ENCODE measurements at places on chromosomes 7 and 10.

DNA sequence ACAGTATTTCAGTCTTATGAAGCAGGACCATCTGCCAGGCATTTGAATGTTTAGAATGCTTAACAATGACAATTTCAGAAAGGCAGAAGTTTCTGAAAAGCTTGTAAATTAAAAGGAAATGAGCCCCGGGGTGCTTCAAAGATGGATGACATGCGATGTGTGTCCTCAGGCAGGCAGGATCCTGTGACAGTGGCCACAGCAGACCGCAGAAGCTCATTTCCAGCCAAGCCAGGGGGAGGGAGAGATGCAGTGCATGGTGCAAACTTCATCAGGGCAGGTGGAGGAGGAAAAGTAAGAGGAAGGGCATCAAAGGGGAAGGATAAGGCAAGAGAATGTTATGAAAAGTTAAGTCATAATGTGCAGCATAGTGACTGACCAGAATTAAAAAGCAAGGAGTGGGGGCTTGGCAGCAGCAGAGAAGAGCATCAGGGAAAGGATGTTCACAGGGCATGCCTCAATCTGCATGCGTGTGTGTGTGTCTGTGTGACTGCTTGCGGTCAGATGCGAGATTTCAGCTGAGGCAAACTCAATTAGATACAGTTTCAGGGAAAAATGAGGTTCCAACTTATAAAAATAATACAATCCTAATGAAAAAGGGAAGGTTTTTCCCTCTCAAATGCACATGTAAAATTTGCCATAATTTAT lies 173.7 kb downstream of the COBL start:
- DNase-seq, result no peak

DNA sequence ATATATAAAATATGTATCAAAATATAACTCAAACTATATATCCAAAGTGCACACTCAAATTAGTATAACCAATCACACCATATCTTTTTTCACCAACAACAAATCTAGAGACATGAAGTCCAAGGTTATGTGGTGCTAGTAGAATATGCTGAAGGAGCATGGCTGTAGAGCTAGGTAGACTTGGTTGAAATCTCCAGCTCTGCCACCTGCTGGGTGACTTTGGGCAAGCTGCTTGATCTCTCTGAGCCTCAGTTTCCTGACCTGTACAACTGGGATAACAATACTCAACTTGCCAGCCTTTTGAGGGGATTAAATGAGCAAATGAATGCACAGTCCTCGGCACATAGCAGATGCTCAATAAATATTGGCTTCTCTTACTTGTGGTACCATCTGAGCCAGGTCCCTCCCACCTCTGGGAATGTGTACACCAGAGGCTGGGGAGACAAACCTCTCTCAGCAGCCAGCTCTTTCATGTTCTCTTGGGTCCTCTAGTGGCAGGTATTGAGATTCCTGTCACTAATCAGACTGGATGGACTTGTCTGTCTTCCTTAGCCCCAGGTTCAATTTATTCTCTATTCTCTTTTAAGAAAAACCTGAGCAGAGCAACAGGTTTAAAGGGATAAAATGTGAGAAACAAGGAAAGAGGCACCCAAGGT lies 94.3 kb upstream of the PDE1C start:
- no peak for DNase-seq

DNA sequence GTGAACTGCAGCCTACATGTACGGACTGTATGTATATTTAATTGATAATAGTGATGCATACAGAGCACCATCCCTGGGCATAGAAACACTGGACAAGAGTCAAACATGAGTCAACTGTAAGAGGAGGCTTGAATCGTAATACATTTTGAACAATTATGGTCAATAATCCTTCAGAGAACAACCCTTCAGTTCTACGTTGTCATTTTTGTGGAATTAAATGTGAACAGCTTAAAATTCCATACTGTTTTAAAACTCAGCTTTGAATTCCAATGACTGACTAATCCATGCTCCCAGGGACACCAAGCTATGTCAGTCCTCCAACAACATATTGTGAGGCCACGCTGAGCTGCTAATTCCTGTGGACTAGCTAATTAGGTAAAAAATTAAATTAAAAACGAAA lies 41.5 kb upstream of the KMT2E start:
- DNase-seq, result no peak

DNA sequence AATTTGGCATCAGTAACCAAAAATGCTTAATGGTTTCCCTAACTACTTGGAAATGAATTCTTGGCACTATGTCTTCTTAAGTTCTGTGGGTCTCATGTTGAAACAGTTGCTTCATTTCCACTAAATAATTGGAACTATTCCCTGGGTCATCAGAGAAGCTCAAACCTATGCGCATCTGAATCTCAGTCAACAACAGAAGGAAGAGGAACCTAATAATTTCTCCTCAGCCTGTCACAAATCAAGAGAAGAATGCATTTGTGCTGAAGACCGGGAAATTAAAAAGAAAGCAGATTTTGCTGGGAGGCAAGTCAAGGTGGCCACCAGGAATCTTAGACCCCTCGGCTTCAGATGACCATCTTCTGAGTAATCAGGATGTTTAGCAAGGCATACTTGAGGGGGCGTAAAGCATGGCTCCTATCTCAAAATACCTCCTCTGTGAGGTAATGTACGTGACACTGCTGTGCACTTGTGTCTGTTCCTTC lies 41.4 kb downstream of the TOMM7 start:
- peak; percentile 70 for DNase-seq

GRCh38 chr7:95213809-95214492 lies 110.4 kb downstream of the PON1 start:
- peak; percentile 6 for DNase-seq

DNA sequence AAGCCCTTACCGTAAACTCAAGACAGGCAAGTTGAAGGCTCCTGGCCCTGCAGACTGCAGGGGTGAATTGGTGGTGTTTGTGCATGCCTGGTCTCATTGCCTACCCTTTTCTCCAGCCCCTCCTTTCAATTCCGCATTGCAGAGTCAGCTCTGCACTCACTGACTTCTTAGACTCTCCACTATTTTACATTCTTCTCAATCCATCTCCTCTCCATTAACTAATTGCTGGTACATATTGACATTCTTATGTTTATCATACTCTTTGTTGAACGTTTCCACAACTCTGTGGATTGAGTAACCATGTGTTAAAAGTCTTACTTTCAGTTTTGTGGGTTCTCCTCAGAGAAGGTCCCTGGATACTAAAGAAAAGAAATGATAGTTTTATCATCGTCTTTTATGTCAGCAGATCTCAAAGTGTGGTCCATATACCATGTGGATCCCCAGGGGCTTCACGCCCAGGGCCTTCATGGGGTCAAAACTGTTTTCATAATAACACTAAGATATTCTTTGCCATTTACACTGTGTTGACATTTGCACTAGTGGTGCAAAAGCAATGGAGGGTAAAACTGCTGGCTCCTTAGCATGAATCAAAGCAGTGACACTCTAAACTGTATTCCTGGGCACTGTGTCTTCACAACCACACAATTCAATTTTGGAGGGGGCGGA lies 135.4 kb upstream of the FZD1 start:
- DNase-seq, result no peak

DNA sequence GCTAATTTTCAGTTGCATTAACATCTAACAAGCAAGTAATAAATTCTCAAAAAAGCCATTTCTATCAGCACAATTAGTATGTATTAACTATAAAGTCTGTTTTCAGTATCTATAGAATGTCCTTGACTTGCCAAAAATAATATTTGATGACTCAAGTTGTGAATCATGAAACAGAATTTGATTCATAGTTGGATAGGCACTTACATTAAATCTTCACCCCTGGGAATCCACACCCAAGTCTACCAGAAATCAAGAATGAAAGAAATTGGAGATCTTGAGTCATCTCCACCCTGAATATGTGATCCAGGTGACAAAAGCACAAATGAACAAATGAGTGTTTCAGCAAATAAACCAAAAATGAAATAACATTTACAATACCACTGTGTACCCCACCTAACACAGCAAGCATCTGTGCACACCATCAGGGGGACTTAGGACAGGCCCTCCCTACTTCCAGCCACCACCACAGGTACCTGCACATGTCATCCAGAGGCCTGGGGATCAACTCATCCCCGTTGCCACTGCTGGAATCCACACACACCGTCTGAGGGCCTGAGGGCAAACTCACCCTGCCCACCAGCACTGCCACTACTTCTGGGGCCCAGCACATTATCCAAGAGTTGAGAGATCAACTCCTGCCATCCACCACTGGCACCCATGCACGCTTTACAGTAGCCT lies 160.1 kb downstream of the MTERF1 start:
- DNase-seq, result no peak

- DNase-seq, result no peak
Observed at GRCh38 chr10:29212597-29212996, 76.3 kb upstream of the LYZL1 start.

GRCh38 chr10:116364868-116365267 lies 40.6 kb downstream of the CCDC172 start:
- DNase-seq, result no peak

- DNase-seq, result no peak
Observed at GRCh38 chr7:124201768-124202349, 169.0 kb upstream of the TMEM229A start.

GRCh38 chr10:112466802-112467201 lies 19.8 kb downstream of the VTI1A start:
- DNase-seq, result no peak

GRCh38 chr7:114851406-114852061 lies 70.4 kb upstream of the MDFIC start:
- no peak for DNase-seq

GRCh38 chr7:50564171-50564570 lies 1.0 kb downstream of the DDC start:
- no peak for DNase-seq

- no peak for DNase-seq
Observed at GRCh38 chr10:128881086-128881485, 586.0 kb upstream of the MGMT start.

- DNase-seq, result no peak
Observed at GRCh38 chr10:30034433-30035137, 24.8 kb downstream of the JCAD start.

- DNase-seq, result no peak
Observed at GRCh38 chr7:95471071-95471470, 14.7 kb upstream of the ASB4 start.

DNA sequence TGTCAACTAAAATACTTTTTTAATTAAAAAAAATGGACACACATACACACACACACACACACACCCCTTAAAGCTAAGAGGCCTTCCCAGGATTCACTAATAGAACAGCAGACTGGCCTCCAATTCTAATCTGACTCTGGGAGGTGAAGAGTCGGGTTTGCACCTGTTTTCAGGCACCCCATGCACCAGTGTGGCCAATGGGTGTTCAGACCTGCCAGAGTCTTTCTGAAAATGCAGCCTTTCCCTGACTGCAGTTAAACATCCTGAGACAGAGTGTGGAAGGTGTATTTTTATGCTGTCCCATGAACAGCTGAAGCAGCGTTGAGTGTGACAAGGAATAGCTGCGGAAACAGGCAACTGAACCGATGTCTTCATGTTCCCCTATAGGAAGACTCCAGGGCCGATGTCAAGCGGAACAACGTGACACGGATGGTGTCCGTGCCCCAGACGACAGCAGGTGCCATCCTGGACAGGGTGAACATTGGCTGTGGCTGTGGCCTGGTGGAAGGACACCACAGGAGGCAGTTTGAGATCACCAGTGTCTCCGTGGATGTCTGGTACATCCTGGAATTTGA lies 74.6 kb upstream of the LYZL2 start:
- no peak for DNase-seq

DNA sequence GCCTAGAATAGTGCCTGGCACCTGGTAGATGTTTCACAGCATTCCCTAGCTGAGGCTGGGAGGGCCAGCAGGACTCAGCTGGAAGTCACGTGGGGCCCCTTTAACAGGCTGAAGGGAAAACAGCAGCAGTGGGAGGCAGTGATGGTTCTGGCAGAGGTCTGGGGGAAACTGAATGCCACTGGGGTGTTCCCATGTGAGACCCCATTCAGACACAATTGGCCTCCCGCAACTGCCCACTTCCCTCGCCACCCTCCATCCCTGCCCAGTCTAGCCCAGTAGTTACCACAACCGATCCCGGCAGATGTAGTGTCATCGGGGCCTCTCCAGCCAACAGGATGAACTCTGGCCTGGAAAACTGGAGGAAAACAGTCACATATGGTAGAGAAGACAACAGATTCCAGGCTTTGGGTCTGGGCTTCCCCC lies 38.3 kb downstream of the FRMPD2 start:
- DNase-seq, result no peak

- no peak for DNase-seq
Observed at GRCh38 chr7:50509459-50509858, 55.7 kb downstream of the DDC start.
